ENCODE measurements at places on chromosomes 12 and 14. TPM values are rescaled to one million over a fixed set of nuclear protein-coding genes. Genes with fewer than 3 reads are reported as not detected.

DNA sequence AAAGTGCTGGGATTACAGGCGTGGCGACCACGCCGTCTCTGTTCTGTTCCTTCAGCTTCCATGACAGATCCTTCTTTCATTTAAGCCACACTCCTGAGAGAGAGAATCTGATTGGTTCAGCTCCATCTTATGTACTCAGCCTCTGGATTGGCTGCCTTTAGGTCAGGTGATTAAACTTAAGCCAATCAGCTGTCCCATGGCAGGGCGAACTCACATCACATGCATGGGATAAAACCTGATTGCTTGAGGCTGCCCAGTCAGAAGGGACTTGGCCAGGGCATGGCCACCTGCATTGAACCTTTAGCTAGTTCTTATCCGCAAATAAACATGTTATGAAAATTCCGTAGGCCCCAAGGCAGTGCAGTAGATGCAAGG, 274.2 kb downstream of the SUDS3 start:
- H3K36me3 ChIP-seq: no peaks in the 10 kb centered on the region
- H3K27ac ChIP-seq: no peak overlapping the region
- no peaks in the 10 kb centered on the region for H3K27me3 ChIP-seq
- no peak for DNase-seq
- no peak overlapping the region for H3K4me3 ChIP-seq

DNA sequence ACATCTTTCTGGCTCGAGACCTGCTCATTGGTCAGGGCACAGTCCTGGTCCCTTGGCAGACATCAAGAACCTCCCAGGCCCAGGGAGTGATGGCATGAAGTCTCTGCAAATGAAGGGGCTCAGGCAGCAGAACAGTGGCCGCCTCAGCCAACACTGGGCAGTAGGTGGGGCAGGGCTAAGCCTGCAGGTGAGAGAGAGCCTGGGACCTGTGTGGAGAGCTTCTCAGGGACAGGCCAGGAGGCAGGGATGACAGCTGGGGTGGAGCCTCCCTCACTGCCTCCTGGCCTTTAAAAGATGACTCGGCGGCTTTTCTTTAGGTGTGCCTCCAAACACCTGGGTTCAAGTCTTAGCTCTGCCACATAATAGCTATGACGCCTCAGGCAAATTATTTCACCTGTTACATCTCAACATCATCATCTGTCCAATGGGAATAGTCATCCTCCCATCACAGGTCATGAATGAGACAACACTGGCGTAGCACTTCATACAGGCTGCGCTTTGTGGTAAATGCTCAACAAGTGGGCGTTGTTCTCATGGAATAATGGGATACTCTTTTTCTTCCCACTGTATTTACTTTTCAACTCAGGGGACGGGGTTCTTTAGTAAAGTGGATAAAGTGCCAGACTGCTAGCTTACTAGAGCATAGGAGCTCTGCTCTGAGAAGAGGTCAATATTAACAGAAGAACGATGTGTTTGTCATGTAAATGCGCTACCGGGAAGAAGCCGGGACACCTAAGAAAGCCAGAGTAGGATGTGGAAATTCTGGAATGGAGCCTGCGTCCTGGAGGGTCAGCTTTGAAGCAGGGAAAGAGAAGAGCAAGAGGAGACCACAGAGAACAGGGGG, 277.4 kb downstream of the FOXN3 start:
- peaks cover 9% of the 10 kb centered on the region for H3K4me1 ChIP-seq
- H3K27me3 ChIP-seq: no peaks in the 10 kb centered on the region
- H3K4me3 ChIP-seq: no peak overlapping the region
- H3K36me3 ChIP-seq: peaks cover 2% of the 10 kb centered on the region

- H3K4me3 ChIP-seq: no peak overlapping the region
- H3K4me1 ChIP-seq: no peaks in the 10 kb centered on the region
- no peak overlapping the region for H3K27ac ChIP-seq
Observed at GRCh38 chr12:22855456-22855855, 230.5 kb downstream of the ETNK1 start.

Gene TMTC1
- not detected for total RNA-seq

Gene NEDD8
- 96.8 TPM for total RNA-seq

All from naive thymus-derived CD8-positive, alpha-beta T cell (primary cell).